Activated T-cell treated with anti-CD3 and anti-CD28 coated beads for 1 hour (primary cell): ENCODE measurements at places on chromosomes 7 and 10.

DNA sequence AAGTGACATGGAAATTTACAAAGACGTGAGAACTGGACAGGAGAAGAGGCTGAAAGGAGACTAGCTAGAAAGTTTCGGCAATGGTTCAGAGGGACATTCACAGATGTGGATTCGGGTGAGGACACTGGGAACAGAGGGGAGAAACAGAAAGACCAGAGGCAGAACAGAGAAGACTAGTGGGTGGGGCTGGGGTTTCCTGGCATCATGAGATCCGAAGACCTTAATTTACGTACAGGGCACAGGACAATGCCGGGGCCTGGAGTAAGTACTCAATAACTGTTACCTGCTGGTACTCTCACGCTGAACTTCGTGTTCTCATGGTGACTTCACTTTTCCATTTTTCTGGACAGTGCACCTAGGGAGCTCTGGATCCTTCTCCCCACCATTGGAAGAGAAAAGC lies 53.5 kb downstream of the VOPP1 start:
- DNase-seq: no peak

DNA sequence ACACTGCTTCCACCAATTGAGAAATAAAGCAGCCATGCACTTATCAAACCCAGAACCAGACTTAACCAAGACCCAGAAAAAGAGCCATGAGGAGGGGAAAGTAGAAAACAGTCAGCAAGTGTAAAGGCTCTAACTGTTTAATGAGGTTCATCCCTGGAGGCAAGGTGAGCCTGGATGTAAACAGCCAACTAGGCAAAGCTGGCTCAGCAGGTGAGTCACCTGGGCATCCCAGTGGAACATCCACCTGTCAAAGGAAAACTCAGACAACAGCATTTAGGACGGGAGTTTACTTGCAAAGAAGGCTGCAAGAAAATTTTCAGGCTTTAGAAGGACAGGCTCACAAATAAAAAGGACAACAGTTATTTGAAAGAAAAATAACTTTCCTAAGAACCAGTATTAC lies 153.0 kb downstream of the SNX13 start:
- DNase-seq: no peak

- DNase-seq: no peak
Measured at GRCh38 chr10:118383063-118383689, 41.1 kb upstream of the FAM204A start.

- DNase-seq: no peak
Measured at GRCh38 chr7:67462781-67463191, 466.2 kb downstream of the TYW1 start.

GRCh38 chr7:155349601-155350331 lies 52.1 kb downstream of the INSIG1 start:
- no peak for DNase-seq

DNA sequence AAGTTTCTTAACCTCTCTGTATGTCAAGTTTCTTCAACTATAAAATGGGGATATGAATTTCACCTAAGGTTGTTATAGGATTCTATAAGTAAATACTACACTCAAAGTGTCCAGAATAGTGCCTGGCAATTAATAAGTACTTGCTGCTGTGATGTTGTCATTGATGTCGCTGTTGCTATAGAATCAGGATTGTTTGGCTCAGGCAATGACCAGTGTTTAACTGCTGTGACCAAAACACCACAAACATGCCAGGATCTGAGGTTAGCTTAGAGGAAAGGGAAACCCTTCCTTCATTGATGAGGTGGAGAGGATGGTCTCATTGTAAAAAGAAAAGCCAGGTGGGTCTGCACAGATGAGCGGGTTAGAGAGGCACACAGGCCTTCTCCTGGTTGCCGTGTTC lies 223.1 kb upstream of the INHBA start:
- no peak for DNase-seq

DNA sequence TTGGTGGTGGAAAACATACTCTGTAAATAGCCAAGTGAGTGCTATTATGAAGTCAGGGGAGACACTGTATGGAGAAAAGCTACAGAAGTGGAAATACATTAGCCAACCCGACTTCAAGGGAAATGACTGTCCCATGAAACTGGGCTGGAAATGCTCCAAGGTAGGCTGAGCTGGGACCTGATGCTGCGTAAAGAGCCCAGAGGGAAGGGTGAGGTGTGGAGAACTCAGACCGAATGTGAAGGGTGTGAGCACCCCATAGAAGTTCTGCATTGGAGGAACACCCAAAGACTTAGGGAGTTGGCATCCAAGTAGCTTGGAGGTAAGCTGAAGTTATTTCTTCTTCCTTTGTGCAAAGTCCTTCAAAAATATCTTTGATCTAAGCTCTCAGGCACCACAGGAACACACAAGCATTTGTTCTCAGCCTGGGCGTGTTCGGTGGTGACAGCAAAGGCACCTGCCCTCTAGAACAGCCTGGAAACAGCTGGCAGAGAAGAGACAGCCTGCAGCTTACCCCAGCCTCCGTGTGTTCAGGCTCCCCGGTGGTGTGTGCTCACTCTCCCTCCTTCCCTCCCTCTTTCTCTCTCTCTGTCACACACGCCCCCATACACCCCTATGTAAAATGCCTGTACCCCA lies 19.1 kb upstream of the GJD4 start:
- no peak for DNase-seq

DNA sequence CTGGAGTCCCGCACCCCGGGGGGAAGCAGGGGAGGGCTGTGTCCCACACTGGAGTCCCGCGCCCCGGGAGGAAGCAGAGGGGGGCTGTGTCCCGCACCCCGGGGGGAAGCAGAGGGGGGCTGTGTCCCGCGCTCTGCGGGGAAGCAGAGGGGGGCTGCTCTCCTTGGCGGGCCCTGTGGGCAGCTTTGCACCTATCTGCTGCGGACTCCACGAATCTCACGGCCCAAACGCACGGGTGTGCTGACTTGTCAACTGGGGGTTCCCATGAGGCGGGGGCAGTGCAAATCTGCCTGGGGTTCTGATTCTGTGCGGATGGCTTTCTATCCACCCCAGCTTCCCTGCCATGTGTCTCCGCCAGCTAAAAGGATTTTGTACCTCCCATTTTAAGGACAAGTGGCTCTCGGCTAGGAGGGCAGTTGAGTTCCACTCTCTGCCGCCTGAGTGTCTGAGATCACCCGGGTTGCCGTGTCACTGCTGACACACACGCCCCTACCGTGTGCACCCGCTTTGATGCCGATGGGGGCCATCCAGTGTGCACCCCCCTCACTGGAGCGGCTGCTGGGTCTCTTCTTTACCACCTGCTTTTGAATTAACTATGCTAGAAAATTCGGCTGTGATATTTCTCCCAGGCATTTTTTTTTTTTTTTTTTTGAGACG lies 20.5 kb downstream of the GPER1 start:
- no peak for DNase-seq

DNA sequence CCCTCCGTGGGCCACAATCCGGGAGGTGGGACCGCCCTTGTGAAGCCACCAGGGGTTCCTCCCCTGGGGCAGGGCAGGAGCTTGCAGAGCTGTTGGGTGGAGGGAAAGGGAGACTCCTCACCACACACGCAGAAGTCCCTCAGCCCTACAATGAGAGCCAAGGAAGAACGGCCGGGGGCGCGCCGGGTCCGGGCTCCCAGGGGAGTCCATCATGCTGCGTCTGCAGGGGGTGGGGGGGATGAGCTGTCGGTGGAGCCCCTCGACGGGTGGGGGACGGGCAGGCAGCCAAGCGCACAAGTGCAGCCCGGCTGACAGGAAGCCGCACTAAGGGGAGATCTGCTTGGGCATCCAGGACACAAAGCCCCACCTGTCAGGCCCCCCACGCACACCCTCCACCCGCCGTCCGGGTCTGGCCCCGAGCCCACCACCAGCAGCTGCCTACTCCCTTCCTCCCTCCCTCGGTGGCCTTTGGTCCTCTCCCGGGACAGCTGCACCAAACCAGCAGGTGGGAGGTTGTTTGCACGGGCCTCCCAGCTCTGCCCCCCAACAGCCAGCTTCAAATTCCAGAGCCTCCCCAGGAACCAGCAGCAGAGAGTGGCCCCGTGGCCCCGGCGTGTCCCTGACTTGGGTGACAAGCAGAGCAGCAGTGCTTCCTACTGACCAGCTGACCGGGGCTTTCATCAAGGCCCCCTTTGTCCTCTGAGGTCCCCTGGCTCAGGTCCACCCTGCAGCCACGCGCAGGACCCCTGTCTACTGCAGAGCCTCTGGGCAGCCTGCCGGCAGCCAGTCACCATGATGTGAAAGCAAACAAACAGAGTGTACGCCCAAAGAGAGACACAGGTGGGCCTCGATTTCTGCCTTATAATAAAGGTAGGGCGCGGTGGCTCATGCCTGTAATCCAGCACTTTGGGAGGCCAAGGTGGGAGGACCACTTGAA lies 50.3 kb downstream of the HIP1 start:
- DNase-seq: no peak

GRCh38 chr10:3139216-3139910 lies 33.2 kb downstream of the PITRM1 start:
- no peak for DNase-seq

DNA sequence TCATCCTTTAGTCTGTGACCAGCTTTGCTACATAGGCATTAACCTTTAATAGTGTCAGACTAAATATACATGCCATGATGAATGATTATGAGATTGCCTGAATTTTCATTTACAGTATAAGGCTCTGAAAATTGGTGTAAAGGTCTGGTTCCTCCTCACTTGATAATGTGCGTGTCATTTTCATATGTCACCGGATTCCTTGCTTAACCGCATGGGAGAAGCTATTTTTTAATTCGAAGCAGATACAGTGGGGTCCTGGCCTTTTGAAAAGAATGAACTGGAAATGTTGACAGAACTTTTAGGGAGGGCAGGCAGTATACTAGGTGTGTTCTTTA lies 192.4 kb upstream of the SH2B2 start:
- no peak for DNase-seq

DNA sequence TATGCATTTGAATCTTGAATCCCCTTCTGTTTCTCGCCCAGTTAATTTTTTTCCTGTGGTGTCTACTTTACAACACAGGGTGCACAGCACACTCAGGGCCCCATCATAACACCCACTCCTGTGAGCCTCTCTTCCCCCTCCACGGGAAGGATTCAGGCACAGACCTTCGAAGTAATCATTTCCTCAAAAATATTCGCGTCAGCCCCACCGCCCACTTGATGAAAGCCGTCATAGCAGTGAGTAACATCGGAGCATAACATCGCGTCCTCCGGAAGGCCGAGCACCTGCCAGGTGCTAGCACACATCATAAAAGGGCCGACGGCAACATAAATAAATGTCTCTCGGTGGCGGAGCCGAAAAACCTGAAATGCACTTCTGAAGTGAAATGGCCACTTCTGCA lies 201.7 kb upstream of the ADARB2 start:
- DNase-seq: peak; percentile 29

- DNase-seq: no peak
Measured at GRCh38 chr10:93346108-93346507, 136.0 kb downstream of the MYOF start.

DNA sequence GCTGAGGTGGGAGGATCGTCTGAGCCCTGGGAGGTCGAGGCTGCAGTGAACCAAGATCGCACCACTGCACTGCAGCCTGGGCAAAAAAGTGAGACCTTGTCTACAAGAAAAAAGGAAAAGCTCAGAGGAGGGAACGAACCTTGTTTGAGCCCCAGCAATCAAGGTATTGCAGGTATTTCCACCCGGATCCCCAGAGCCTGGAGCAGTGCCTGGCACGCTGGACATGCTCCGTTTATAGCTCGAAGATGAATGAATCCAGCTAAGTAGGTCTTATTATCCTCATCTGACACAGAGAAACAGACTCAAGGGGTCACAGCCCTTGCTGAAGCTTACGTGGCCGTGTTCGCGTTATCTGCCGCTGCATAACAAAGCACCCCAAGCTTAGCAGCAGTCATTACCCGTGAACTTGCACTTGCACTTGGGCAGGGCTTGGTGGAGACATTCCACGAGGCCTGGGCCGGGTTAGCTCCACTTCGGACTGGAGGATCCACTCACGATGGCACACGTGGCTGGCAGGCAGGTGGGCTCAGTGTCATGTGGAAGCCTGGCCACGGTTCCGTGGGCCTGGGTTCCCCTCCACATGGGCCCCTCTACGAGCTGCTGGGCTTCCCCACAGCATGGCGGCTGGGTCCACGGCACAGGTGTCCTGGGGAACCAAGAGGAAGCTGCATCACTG lies 3.2 kb upstream of the COX19 start:
- DNase-seq: no peak

GRCh38 chr7:107838816-107839565 lies 36.0 kb upstream of the SLC26A3 start:
- DNase-seq: no peak

- DNase-seq: no peak
Measured at GRCh38 chr7:105268511-105269392, 120.0 kb downstream of the SRPK2 start.

DNA sequence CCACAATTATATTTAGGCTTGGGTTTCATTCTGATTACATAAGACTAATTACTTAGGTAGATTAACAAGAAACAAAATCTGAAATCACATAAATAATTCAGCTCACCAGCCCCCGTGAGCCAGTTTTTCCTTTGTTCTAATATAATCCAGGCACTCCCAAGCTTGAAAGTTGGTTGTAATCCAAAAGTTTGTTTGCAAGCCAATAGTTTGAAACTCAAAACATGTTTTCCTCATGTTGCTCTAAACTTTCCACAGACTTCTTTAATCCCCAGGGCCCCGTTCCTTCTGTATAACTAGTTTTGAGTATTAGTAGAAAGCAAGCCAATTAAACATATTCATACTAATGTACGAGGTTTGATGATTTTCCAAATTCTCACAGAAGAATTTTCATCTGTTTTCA lies 56.1 kb downstream of the SP8 start:
- DNase-seq: no peak

- DNase-seq: no peak
Measured at GRCh38 chr10:94200146-94200837, 162.4 kb downstream of the NOC3L start.

DNA sequence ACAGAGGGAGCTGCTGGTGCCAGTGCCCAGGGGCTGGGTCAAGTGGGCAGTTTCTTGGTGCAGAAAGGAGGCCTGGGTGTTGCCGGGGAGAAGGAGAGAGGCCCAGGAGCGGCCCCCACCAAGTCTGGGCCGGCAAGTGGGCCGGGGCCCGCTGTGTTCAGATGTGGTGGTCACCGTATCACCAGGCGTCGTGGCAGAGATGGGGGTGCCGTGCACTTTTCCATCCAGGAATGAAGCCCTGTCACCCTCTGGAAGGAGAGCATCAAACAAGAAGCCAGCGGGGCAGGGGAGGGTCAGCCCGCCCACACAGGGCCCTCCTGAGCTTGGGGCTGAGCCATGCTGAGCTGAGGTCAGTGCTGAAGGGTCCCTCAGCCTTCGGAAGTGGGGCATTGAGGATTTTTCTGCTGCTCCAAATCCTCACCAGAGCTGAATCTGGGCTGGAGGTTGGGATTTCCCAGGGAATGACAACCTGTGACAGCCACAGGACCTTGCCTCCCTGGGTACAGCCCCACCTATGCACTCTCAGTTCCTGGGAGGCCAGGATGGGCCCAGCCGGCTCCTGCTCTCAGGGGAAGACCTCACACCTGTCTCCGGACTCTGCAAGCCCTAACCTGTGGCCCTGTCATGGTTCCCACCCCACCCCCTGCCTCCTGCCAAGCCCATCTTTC lies 27.9 kb upstream of the INPP5A start:
- no peak for DNase-seq

- no peak for DNase-seq
Measured at GRCh38 chr10:94225589-94225988, 137.2 kb downstream of the NOC3L start.

GRCh38 chr7:98465022-98465421 lies 64.1 kb upstream of the BAIAP2L1 start:
- no peak for DNase-seq

GRCh38 chr10:131495224-131495623 lies 183.7 kb upstream of the TCERG1L start:
- no peak for DNase-seq

GRCh38 chr7:128459394-128459878 lies 3.8 kb downstream of the HILPDA start:
- DNase-seq: peak; percentile 50

GRCh38 chr10:45155784-45156183 lies 155.1 kb downstream of the ZNF22 start:
- no peak for DNase-seq
